ENCODE measurements at places on chromosomes 16 and 17.

DNA sequence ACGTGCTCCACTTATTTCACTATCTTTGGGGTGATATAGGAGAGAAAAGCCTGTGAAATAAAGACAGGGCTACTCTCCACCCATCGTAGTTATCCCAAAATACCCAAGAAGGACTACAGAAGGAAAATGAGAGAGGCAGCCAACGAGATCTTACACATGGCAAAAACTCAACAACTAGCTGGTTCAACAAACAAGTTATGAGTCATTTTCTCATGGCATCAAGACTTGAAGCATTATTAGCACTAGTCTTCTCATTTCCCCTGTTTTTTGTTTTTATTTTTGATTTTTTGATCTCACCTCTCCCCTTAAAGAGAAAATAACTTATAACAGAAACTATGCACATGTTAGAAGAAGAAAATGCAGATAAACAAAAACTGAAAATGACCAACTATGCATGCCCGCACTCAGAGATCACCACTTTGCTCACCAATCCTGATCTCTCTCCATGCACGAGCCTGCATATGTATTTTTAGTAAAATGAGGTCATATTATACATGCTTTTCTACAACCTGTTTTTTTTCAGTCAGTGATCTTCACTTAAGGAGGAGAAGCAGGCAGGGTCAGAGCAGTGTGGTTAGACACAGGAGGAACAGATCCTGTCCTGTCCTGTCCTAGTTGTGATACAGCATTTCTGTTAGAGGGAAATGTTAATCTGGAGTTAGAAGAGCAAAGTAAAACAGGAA is 22.8 kb downstream of the FAM117A start:
- peak; percentile 33 for DNase-seq

DNA sequence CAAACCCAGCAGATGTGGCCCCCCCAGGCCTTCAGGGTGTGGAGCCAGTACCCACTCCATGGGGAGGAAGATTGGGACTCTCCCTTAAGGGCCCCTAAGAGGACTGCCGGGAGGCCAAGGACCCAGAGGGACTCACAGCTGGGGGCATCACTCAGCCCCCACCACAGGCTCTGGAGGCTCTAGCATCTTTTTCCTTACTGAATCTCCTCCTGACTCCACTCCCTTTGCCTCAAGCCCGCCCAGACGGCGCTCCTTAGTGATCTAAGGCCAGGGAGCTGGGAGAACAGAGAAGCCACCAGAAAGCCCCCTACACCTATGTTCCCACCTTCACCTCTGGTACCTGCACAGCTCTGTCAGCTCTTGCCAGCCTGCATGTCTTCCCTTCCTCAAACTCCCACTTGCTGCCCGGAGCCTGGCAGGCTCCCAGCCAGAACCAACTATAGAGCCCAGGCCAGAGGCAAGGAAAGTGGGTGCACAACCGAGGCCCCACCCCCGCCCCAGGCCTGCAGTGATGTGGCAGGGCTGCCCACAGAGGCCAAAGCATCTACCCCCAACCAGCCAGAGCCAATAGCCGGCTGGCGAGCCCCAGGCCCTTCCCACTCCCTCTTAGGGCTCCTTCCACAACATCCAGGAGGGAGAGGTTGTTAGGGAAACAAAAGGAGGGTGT is 22.3 kb upstream of the MPO start:
- DNase-seq, result no peak

GRCh38 chr17:41407226-41407625 is 9.8 kb upstream of the KRT31 start:
- no peak for DNase-seq

- DNase-seq, result no peak
Measured at GRCh38 chr17:44972953-44973352, 4.8 kb upstream of the C1QL1 start.

GRCh38 chr16:15961060-15961511 is 11.7 kb downstream of the ABCC1 start:
- DNase-seq, result peak; percentile 50
